LoVo (cell line): ENCODE measurements at places on chromosomes 5 and 9.

DNA sequence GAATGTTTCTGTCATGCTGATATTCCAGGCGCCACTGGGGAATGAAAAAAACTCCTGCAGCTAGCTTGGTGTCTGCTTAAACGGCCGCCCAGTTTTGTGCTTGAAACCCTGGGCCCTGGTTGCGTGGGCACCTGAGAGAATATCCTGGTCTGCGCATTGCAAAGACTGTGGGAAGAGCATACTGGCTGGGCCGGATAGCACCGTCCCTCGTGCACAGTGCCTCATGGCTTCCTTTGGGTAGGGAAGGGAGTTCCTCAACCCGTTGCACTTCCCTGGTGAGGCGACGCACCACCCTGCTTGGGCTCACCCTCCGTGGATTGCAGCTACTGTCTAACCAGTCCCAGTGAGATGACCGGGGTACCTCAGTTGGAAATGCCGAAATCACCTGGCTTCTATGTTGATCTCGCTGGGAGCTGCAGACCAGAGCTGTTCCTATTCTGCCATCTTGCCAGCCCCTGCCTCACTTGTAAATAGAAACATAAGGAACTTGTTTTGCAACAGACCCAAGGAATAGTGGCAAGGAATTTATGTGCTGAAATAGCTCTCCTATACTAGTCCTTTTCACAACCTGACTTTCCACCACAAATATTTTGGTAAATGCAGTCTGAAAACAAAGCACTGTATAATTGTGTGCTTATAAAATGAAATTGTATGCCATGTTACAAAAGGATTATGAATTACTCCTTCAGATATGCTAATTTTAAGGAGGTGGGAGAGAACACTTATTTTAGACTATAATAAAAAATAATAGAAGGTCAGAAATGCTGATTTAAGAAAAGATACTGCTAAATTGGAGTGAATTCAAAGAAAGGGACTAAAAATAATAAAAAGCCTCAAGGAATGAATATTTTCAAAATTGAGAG is 90.3 kb downstream of the ADAMTSL1 start:
- DNase-seq: no peak

DNA sequence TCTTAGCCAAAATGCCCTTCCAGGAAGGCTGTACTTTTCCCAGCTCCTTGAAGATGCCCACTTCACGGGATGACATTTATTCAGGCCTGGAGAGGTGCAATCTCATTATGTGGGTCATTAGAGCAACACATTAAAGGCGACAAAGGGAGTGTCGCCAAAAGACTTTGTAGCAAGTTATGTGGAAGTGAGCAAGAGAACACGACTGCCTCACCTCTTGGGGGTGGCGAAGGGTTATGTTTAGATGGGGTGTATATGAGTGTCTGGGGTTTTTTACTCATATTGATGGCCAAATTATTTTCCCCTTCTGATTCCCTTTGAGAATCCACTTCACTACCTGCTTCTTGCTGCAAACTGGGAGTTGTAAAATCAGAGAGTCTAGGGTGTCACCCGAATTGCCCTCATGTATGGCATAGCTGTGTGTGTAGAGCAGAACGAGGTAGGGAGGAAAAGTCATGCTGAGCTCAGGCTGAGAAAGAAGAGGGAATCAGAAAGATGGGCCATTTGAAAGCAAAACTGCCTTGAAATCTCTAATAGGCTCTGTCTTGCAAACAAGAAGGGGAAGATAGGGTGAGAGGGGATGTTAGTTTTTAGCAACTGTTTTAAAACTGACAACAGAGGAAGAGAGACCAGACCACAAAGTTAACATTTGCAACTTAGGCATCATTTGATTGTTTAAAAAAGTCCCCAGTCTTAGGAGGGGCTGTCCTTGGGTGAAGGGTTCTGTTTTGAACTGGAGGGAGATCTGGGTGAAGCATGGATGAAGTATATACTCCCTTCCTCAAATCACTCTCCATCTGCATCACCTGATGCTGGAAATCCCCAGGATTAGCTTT is 97.1 kb upstream of the IL12B start:
- no peak for DNase-seq

GRCh38 chr5:103422756-103423155 is 139.8 kb downstream of the NUDT12 start:
- no peak for DNase-seq

GRCh38 chr5:53360811-53361210 is 119.6 kb upstream of the FST start:
- DNase-seq: no peak

DNA sequence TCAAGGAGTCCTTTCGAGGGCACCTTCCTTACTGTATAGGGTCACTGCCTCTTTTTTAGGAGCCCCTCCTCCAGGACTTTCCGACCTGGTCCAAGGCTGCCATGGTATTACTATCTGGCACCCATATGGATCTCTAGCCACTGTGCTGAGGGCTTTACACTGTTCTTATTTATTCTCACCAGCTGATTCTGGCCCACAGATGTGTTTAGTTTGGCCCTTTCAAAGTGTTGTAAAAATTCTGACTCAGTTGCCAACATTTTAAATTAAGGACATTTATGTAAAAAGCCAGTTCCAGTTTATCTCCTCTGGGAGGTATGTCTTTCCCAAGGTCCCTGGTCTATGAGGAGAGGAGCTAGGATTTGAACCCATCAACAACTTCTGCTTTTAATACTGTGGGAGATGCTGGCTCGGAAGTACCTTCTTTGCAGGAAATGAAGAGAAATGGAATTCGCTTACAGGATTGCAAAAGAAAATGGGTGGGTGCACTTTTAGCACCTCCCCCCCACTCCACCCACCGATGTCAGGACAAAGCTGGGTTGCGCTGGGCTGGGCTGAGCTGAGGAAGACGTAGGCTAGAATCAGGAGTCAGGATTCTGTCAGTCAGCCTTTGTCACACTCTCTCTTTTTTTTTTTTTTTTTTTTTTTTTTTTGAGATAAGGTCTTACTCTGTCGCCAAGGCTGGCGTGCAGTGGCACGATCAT is 7.8 kb downstream of the JADE2 start:
- no peak for DNase-seq

GRCh38 chr9:81650586-81651515 is 38.5 kb downstream of the TLE1 start:
- no peak for DNase-seq

- no peak for DNase-seq
Observed at GRCh38 chr5:74963407-74963806, 89.0 kb downstream of the GCNT4 start.

- no peak for DNase-seq
Observed at GRCh38 chr5:141484641-141485311, at the start of gene PCDHGC4. PCDHGC4 (plus strand) TSS chr5:141485030; CDS start chr5:141485174, 144 bp downstream.

DNA sequence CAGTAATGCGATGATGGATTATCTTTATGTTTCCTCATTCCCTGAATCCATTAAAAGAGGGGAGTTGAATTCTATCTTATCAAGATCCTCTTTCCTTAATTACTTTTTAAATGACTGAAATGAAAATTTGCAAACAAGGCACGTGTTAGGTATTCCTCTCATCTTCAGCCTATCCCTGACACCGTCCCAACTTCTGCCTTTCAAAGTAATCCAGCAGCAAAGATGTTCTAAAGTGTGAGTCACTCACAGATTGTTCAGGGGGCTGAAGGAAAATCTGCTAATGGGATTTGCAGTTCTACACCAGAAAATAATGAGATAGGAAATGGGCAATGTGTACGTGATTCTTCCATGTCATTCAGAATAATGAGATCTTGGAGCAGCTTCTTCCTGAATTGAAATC is 403.0 kb downstream of the ARHGEF28 start:
- no peak for DNase-seq

DNA sequence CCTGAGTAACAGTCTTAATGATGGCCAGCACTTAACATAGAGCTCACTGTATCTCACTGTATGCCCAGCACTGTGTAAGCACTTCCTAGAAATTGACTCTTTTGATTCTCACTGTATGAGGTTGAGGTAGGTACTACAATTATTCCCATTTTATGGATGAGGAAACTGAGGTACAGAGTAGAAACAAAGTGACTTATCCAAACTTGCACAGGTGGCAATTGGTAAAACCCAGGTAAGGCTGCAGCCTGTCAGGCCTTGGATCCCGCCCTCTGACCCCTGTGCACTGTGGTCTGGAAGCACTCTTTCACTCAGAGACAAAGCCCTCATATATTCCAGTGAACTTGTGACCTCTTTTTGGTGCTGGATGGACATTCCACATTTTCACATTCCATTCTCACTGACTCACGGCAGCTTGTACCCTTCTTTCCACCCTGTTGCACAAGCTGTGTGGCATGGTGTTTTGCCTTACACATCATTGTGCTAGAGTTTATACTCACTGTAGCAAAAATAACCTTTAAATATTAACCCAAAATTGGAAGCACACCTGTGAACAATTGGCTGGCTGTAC is 21.7 kb downstream of the ANKRD55 start:
- DNase-seq: peak; percentile 44

DNA sequence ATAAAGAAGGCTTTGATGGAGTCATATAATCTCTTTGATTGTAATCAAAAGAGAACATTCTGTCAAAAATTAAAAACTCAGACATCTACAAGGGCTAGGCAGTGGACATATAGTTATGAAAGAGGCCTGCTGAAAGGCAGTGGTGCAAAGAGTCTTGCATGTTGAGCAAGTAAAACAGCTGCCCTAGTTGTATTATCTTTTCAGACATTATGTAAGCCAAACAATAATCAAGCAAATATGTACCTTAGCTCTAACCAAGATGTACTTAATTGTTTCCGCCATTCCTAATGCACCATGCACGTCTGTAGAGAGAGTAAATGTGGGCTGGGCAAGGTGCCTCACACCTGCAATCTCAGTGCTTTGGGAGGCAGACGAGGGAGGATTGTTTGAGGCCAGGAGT is 14.3 kb downstream of the GAPT start:
- no peak for DNase-seq

DNA sequence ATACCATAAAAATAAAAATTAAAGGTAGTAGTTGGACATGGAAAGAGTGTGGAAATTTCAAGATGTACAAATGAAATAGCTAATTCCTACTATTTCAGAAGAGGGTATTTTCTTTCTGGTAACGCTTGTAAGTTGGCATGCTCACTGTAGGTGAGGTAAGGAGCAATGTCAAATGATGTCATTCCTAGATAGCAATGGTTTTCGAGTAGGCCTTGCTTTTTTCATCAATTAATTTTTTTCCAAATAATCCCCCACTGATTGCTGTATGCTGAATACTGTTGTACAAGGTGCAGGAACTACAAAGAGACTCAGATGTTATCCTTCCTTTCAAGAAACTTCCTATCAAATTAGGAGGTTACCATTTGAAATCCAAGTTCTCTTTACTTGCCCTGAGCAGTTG is 928 bp upstream of the SELENOP start:
- DNase-seq: no peak

- no peak for DNase-seq
Observed at GRCh38 chr5:67301285-67301903, 104.8 kb upstream of the CD180 start.

- no peak for DNase-seq
Observed at GRCh38 chr5:17147617-17148016, 69.8 kb upstream of the BASP1 start.

DNA sequence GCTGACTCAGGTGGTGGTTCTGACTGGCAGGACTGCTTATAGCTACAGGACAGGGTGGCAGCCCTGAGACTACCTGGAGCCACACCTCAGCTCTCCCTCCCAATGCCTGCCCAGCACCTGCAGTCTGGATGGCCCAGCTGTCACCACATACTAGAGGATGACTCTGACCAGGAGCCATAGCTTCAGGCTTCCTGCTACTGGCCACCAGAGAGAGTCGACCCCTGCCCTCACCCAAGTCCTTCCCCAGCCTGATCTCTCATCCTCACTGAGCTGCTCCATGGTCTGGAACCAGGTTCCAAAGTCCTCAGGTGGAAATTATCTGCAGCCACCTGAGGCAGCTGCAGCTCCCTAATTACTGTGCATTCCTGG is 25.6 kb upstream of the TDRD7 start:
- DNase-seq: no peak

DNA sequence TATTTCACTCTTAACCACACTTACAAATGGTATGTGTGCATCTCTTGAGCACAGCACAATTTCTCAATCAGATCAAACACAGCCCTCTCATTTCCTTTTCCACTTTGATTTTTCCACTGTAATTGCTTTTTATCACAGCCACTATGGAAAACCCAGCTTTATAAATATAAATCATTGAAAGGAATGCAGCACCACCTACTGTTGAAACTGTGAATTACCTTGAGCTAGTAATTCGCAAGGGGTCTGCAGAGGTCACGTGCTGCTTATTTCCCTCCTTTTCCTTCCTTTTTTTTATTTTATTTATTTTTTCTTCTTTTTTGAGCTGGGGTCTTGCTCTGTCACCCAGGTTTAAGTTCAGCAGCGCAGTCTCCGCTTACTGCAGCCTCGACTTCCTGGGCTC is 76.9 kb downstream of the CDH6 start:
- DNase-seq: no peak

DNA sequence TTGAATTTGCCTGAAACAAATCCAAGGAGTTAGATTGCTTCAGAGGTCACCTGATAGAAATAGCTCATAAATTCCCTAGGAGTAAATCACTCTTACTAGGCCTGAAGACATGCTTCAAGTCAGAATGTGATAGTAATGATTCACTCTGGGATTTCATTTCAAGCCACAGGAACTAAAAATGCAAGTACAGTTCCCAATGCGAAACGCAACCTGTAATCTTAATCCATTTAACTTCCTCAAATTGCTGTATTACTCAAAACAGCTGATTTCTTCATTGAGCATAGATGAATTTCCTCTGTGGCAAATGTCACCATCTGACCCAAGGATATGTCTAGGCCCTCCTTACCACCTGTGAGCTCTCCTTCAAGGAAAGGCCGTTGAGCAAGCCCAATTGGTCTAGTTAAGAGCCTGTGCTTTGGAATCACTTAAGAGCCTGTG is 32.1 kb upstream of the IL6ST start:
- DNase-seq: peak; percentile 43

GRCh38 chr9:81607593-81608288 is 81.6 kb downstream of the TLE1 start:
- DNase-seq: no peak

DNA sequence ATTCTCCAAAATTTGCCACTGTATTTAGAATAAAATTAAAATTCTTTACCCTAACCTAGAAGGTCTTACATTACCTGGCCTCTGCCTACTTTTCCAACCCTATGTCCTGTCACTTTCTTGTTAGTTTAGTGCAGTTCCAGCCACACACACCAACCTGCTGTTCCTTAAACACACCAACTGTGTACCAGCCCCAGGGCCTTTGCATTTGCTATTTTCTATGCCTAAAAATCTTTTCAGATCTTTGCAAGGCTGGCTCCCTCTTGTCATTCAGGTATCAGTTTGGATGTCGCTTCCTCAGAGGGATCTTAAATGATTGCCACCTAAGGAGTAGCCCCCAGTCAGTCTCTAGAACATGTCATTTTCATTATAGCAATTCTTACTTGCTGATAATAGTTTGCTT is 17.7 kb upstream of the NRG2 start:
- no peak for DNase-seq

GRCh38 chr5:61465066-61465465 is 133.0 kb downstream of the ZSWIM6 start:
- no peak for DNase-seq

- no peak for DNase-seq
Observed at GRCh38 chr5:127290019-127290945, at the start of gene MEGF10. MEGF10 (plus strand) TSS chr5:127290796; CDS start chr5:127331309, 40,513 bp downstream.

- DNase-seq: no peak
Observed at GRCh38 chr9:106478312-106478711, 384.7 kb upstream of the ZNF462 start.

- DNase-seq: no peak
Observed at GRCh38 chr9:133088146-133088750, 26.5 kb downstream of the CEL start.
